ENCODE measurements at places on chromosomes 7 and 10.

DNA sequence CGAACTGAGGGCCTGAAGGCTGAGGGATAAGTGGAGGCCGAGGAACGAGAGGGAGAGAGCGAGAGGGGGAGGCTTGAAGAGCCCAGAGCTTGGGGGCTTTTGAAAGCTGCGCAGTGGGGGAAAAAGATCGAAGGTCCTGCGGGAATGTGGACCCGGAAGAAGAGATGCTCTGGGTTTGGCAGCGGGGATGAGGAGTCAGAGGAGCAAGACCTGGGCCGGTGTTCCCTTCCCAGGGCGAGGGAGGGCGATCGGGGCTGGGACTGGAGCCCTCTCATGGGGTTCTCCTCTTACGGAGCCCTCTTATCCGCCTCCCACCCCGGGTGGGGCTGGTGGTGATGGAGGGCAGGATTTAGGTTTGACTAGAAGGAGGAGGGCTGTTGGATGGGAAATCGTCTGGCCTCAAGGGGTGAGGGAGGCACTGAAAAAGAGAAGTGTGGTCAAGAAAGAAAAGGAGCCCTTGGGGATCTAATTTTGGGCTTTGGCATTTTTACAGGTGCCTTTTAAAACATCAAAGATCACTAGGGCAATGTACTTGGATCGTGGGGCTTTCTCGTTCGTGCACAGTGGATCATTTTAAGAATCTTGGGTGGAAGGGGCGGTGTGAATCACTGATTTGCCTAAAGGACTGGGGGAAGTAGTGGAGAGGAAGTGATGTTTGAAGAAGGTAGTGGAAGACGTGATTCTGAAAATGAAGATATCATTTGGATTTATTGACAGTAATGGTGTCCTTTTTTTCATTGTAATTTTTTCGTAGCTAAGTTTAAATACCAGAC lies 637 bp downstream of the SAMD8 start:
- DNase-seq: peak; percentile 2

DNA sequence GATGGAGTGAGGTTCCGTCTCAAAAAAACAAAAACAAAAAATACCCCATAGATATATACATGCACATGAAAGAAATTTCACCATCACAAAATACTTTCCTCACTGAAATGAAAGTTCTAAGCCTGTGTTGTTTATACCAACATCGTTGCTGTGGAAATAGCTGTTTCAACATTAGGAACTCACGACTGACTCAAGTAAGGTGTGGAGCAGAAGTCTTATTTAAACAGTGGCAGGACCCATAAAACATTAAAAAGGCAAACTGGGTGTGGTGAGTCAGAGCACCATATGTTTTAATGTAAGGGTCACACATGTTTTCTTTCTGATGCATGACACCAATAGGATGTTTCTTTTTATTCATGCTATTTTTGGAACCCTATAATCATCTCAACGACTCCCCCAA lies 48.3 kb downstream of the BAIAP2L1 start:
- no peak for DNase-seq

GRCh38 chr10:87860816-87861403 lies 2.4 kb downstream of the KLLN start:
- DNase-seq: no peak

DNA sequence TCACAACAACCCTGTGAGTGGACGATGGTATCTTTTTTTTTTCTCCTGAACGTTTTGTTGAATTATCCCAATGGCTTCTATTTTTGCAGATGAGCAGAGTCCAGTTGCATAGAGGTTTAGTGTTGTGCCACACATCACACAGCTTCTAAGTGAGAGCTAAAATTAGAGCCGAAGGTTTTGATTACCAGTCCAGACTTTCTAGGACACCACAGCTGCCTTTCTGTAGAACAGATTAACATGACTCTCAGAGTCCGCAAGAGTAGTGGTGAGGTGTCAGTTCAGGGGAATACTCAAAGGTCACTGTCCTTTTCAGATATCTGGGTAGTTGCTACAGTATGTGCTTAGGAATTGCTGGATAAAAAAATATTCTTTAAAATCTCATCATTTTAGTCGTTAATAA lies 13.8 kb downstream of the SGPL1 start:
- no peak for DNase-seq

- no peak for DNase-seq
Observed at GRCh38 chr7:115559877-115560276, 470.7 kb downstream of the TFEC start.

DNA sequence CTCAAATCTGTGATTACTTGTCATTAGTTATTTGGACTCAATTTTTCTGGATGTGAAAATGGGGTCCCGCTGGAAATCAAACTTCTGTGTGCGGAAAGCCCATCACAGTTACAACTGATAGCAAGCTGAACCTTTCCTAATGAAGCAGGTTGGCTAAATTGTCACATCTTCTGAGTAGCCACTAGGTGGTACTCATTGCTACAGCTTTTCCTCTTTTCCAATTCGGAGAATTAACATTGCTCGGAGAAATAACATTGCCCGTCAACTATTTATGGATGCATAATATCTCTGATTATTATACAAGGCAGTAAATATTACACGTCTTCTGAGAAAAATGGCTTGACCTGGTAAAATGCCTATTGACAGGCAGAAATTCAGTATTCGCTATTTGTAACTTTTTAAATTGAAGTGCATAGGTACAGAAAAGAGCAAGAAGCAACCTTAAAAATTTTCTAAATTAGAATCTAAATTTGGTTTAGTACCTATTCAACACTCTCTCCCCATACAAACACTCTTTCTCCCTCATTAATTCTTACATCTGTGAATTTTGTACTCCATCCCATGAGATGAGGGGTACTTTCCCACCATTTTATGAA lies 17.3 kb upstream of the BLOC1S2 start:
- no peak for DNase-seq

- no peak for DNase-seq
Observed at GRCh38 chr7:19009936-19010280, 107.5 kb downstream of the TWIST1 start.

DNA sequence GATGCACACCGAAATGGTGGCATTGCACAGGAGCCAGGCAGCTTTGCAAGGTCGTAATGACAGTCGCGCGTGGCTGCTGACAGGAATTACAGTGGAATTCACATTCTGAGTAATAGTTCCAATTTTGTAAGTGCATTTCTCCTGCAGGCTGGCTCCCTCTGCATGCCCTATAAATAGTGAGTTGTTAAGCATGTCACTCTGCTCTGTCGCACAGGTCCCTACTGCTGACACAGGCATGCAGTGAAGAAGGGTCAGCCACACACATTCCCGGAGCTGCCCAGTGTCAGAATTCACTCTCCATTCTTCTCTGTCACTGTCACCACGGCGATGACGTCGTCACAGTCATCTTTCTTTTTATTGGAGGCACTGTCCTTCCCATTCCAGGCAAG lies 49.2 kb upstream of the SHH start:
- DNase-seq: no peak

GRCh38 chr7:111282626-111283025 lies 191.7 kb downstream of the LRRN3 start:
- DNase-seq: no peak

DNA sequence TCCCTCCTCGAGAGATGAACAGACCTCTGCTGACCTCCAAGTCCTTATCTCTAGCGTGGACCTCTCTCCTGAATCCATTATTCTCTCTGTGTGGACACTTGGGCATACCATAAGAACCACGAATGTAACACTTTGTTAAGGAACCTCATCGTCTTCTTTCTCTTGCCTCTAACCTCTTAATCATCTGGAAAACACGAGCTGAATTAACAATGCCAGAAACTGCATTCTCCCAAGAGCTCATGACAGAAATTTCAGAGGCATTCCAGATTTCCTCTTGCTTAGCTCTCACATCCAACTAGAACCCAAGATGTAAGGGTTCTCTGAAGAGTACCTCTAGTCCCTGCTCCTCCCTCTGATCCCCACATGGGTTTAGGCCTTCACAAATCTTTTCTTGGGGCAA lies 101.5 kb downstream of the TRIL start:
- no peak for DNase-seq

DNA sequence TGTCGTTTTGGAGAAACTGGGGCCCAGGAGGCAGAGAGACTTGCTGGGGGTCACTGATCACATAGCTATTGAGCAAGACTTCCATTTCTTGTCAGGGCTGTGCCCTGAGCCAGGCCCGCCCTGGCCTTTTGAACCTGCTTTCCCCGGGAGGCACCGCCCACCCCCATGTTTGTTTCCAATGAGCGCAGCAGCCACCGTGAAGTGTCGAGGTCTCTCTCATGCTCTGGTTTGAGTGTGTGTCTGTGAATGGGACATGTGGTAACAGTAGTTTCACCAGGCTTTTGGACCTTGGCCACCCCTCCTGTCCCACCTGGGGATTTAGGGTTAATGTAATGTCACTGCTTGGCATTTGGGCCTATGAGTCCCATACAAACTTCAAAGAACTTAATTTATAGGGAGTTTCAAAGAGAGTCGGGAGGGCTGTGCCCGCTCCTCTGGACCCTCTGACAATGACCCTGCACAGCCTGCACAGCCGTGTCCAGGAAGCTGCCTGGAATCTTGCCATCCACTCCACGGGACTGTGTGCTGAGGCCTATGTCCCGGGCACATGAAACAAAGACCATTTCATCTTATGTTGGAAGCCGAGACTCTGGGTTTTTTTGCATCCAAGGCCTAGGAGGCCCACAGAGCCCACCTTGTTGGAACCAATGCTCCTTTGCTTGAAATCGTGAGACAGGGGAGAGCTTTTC lies 6.3 kb downstream of the PRF1 start:
- DNase-seq: no peak

- no peak for DNase-seq
Observed at GRCh38 chr10:97238855-97239254, 53.1 kb upstream of the SLIT1 start.

GRCh38 chr10:129108378-129108777 lies 358.7 kb upstream of the MGMT start:
- DNase-seq: no peak

- DNase-seq: no peak
Observed at GRCh38 chr7:140239653-140239935, 62.8 kb upstream of the KDM7A start.

GRCh38 chr10:118594392-118595063 lies 920 bp downstream of the PRLHR start:
- no peak for DNase-seq

DNA sequence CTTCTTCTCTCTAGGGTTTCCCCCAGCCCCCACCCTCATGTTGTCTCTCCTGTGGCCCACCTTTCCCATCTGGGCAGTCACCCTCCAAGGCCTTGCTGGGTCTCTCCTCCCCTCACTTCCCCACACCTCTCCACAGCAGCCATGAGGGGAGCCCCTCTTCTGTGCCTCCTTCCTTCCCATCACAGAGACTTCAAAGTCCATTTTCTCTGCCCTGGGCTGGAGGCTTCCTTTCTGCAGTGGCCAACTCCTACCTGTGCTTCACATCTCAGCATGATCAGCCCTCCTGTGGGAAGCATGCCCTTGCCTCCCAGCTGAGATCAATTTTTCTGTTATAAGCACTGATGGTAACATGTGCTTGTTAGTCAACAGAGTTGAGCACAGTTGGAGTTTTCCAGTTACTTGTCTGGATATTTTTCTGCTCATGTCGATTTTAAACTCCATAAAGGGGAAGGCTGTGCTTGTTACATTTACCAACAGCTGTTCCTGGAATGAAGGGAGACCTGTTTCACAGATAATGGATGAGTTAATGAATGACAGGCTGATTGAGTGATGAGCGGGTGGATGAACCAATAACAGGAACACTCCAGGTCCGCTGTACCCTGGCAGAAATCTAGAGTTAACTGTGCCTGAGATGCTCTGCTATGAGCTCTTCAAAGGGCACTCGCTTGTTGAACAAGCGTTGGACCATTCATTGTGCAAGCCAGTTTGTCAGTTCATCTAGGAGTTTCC lies 71.4 kb upstream of the PRSS58 start:
- DNase-seq: no peak

- DNase-seq: no peak
Observed at GRCh38 chr7:91103363-91103762, 160.9 kb upstream of the FZD1 start.
